Activated CD4-positive, alpha-beta T cell treated with anti-CD3 and anti-CD28 coated beads for 4 hours (primary cell): ENCODE measurements at places on chromosomes 7 and 10.

DNA sequence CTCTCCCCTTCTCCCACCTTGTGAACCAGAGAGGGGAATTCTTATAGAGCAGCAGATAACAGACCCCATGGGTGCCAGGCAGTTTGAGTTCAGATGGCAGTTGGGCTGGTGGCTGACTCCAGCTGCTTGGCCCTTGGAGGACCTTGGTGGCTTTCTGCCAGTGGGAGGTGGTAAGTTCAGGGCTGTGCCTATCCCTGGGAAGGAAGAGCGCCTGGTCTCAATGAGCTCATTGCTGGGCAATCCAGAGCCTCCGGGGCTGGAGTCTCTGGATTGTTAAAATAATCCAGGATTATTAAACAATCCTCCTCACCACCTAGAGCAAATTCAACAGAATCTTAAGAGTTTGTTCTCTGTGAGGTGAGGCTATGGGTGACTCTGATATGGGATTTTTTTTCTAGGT is 105.2 kb downstream of the FANK1 start:
- no peak for DNase-seq

DNA sequence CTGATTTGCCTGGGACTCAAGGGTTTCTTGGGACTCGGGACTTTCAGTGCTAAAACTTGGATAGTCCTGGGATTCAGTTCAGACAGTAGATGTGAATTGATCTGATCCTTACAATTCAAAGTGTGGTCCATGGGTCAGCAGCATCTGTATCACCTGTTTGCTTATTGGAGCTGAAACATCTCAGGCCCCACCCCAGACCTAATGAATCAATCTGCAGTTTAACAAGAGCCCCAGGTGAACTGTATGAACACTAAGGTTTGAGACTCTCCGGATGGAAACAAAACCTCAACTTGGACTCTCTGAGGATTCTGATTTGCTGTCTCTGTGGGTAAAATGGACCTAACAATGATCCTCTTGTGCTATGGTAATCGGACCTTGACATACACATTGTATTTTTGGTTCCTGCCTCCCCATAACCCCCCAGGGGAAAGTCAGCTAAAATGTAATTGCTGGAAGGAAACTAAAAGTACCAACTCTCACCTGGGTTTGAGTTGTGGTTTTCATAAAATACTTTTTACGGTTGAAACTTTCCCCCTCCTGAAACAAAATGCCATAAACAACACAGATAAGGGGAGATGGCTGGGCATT is 11.7 kb downstream of the CYP26A1 start:
- DNase-seq, result no peak

DNA sequence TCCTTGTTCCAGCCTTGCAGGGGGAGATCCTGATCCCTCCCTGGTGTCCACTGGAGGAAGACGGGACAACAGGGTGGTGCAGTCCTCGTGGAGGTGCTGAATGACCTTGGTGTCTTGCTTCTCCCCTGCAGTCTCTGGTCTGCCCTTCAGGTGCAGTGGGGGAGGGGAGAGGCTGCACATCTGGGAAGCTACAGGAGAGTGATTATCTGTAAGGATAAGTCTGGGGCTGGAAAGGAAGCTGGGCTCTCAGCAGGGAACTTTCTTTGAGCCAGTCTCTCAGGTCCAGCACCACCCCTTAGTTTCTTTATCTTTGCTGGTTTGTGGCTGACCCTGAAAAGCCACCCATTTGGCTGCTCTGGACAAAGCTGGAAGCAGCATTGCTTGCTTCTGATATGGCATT is 275.6 kb downstream of the CCSER2 start:
- no peak for DNase-seq

DNA sequence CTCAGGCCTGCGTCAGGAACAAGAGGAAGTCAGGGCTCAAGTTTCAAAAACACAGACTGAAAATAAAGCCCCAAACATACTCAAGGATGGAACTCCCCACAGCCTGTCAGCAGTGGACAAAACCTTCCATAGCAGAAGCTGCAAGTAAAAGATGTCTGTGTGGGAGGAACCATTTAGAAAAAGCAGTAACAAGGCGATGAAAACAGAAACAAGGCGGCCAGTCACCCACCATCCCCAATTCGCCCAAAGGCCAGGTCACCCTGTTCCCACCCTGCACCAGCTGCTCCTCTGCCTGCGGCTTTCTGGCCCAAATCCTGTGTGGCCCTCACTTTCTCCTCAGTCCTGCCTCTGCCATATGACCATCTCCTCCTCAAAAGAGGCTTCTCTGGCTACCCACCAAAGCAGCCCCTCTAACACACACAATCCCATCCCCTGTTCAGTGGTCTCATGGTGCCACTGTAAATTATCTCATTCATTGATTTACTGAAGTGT is 27.8 kb downstream of the KCNMA1 start:
- DNase-seq, result no peak

DNA sequence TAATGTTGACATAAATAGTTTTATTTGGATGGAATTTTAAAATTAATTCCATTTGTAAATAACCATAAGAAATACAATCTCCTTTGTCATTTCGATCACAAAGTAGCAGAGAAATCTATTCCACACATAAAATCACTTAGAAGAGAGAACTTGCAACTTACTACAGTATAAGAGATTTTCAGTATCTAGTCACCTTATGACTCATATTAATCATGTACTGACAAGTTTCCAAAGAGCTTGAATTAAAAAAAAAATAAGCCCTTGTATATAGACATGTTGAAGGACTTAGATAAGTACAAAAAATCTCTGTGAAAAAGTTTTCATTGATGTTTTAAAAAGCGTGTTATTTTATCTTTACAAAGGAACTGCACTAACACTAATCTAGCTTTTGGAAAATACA is 207.1 kb upstream of the ETV1 start:
- DNase-seq, result no peak

DNA sequence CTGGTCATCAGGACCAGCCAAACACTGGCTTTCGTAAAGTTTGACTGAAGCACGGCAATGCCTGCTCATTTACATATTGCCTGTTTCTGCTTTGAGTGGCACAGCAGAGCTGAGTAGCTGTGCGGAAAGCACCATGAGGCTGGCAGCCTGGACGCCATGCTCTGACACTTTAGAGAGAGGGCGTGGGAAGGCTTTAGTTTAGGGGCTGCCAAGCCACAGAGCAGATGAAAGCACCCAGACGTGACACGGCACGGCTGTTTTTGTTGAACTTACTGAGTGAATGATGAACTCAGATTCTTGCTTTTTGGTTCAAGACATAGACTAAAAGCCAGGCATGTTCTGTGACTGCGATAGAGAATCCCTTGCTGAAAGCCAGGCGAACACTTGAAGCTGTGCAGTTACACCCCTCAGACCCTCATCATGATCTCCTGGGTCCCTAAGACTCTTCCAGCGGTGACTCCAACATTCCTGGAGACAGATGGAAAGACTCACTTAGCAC is 182.1 kb downstream of the ZMYND11 start:
- DNase-seq, result peak; percentile 11

GRCh38 chr7:5665094-5666025 is 116.1 kb downstream of the RNF216 start:
- peak; percentile 58 for DNase-seq

- no peak for DNase-seq
Observed at GRCh38 chr7:130353196-130353595, 8.6 kb downstream of the CPA5 start.

- DNase-seq, result no peak
Observed at GRCh38 chr7:46230990-46231305, 309.9 kb upstream of the IGFBP3 start.

DNA sequence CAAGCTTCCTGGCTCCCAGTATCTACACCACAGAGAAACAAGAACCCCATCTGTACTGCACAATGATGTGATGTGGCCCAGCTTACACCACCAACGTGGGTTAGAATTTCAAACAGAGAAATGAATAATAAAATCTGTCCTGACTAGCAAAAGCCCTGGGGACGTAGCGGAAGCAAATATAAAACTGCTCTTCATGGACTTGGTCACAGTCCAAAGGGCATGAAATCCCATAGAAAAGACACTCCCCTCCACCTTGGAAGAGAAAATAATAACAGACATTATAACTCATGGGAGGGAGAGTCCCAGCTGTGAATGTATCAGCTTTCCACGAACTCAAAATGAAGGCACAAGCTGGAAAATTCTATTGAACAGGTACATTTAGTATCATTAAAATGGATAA is 205.3 kb upstream of the GALNT17 start:
- no peak for DNase-seq

- DNase-seq, result no peak
Observed at GRCh38 chr10:96242822-96243221, 28.5 kb downstream of the BLNK start.

- DNase-seq, result no peak
Observed at GRCh38 chr10:44263771-44264170, 121.1 kb downstream of the CXCL12 start.

- no peak for DNase-seq
Observed at GRCh38 chr7:105127179-105127578, 113.2 kb downstream of the KMT2E start.

GRCh38 chr10:33326933-33327332 is 7.5 kb downstream of the NRP1 start:
- no peak for DNase-seq

DNA sequence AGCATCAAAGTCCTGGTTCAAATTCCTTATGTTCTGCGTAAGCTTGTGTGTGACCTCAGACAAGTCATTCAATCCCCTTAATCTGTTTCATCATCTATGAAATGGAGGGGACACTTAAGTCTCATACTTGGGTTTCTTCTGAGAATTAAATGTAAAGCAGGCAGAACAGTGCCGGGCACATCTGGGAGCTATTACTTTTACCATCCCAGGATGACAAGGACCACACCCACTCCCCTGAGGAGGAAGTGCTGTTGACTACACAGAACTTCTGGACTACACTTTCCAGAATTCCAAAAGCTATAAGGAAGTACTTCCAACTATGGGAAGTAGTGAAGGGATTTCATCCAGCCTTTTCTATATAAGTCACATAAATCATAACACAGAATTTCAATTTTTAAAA is 294.9 kb downstream of the IPMK start:
- no peak for DNase-seq

GRCh38 chr7:68730964-68731363 is 867.3 kb upstream of the AUTS2 start:
- no peak for DNase-seq

GRCh38 chr10:123634221-123634620 is 31.9 kb upstream of the GPR26 start:
- no peak for DNase-seq

DNA sequence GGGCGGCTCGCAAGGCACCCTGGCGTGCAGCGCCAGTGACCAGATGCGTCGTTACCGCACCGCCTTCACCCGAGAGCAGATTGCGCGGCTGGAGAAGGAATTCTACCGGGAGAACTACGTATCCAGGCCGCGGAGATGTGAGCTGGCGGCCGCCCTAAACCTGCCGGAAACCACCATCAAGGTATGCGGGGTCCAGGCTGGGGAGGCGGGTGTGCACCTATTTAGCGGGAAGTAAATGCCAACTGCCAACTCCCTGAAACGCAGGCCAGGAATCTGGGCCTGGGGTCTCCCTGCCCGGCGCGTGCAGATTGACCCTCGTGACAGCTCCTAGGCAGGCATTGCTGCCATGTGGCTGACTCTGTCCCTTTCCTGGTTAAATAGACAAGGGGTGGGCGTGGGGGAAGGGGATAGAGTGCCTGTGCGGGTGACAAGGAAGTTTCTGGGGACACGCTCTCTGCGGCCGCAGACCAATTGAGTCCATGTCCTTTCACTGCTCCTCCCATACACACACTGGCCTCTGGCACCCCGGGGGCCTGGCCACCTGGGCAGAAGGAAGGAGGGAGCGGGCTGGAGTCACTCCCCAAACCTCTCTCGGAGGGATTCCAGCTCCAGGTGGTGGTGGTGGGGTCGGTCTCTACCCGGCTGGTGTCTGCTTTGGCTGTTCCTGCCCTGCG is 2.7 kb downstream of the EVX1 start:
- no peak for DNase-seq

DNA sequence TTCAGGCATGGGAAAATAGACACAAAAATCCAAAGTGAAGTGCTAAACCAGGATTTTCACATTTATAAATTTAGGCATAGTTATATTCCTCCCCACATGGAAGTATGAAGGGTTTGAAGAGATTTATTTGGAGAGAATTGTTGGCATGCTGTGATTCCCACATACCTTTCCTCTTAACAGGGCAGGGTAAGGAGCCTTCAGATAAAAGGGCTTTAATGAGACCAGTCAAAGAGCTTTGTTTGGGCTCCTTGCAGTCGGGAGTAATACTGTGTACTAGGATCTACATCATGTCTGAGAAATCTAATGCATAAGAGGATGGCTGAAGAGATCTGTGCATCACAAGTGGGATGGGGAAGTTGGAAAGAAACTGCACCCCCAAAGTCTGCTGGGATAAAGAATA is 140.8 kb upstream of the PTN start:
- no peak for DNase-seq
